ENCODE measurements at places on chromosomes 4 and X.
A peak's percentile ranks its signal among the peaks of the same experiment; 100 is the strongest.

GRCh38 chrX:50081282-50081889 is 119.4 kb downstream of the AKAP4 start:
- DNase-seq = no peak

- DNase-seq = no peak
Measured at GRCh38 chrX:143757375-143757774, 36.8 kb upstream of the SPANXN2 start.

DNA sequence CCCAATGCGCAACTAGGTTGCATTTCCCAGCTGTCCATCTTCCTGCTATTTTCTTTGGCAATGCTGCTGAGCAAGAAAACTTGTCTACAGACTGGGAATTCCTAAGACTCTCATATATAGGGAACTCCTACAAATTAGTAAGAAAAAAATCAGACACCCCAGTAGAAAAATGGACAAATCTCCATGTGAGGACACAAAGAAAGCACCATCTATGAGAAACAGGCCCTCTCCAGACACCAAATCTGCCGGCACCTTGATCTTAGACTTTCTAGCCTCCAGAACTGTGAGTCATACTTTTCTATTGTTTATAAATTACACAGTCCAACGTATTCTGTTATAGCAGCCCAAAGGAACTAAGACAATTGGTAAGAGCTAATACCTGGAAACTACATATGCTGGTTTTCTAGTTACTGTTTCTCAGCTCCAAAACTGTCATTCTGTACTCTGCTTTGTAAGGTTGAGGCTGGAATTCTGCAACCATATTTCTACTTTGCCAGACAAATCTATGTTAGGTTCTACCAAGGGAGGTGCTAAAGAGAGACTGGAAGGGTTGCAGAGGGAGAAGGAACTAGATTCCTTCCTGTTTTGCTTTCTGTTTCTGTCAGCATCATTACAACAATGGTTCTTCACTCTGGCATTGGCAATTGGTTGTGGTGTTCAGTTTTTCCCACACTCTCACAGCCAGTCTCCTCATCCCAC is 35.7 kb upstream of the FAM241A start:
- no peak for DNase-seq

- no peak for DNase-seq
Measured at GRCh38 chr4:3462321-3462789, 751 bp upstream of the DOK7 start.

DNA sequence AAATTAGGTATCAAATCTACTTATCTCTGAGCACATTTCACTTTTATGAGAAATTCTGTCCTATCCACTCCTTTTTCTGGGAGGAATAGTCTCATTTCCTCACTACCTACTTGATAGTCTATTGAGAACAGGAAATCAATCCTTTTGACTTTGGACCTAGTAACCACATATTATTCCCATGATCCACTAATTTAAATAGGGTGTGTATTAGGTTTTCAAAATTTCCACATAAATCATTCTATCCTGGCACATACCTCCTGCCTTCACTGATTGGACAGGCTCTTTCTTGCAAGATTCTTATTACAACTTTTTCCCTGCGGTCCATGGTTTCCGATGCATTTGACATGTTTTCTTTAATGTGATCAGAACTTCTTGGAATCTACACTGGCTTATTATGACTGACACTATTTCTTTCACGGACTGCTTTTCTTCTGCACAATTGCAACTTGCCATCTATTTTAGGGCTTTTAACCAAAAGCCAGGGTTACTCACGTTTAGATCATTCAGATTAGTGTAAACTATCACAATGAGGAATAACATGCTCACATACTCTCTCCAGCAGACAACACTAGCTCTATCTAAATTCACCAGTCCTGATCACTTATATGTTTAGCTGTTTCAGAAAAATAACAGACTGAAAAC is 419.9 kb upstream of the SLIT2 start:
- no peak for DNase-seq

- DNase-seq = no peak
Measured at GRCh38 chr4:84920617-84921016, 45.9 kb downstream of the WDFY3 start.

DNA sequence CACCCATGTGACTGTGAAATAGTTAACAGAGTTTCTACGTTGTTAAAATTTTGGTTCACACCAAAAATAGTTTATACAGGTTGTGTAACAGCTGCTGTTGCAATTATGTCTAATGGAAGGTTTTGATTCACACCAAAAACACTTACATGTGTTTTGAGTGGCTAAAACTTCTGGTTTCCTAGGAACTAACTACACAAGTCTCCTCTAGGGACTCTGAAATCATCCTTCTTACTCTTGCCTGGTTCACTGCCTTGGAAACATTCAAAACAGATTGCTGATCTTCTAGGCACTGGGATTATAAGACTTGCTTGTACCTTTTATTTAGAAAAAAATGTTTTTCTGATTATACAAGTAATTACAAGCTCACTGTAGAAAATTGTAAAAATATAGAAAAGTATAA is 14.9 kb upstream of the MORC4 start:
- no peak for DNase-seq

- no peak for DNase-seq
Measured at GRCh38 chr4:48147621-48148020, 13.6 kb upstream of the TXK start.

- peak; percentile 63 for DNase-seq
Measured at GRCh38 chr4:39446842-39447573, 11.7 kb downstream of the RPL9 start.

- DNase-seq = no peak
Measured at GRCh38 chr4:165635951-165636350, 237.1 kb upstream of the TLL1 start.

DNA sequence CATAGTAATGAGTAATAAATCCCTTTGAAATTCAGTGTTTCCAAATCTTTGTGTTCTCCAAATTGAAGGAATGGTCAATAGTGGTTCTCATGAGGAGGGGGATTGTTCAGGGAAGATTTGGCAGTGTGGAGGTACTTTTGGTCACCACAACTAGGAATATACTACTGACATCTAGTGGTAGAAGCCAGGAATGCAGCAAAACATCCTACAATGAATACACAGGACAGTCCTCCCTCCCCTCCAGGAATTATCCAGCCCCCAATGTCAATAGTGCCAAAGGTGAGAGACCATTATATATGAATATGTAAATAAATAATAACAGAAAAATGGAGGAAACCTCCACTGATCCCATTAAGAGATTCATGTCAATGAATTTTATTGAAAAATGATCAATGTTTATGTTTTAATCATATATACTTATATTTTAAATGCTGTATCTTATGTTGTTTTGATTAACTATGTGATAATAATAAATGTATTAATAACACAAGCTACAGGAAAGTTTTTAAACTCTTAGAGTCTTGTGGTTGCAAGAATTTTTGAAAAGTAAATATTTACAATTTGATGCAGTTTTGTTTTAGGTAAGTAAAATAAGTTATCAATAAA is 14.4 kb upstream of the FAM9A start:
- DNase-seq = no peak

DNA sequence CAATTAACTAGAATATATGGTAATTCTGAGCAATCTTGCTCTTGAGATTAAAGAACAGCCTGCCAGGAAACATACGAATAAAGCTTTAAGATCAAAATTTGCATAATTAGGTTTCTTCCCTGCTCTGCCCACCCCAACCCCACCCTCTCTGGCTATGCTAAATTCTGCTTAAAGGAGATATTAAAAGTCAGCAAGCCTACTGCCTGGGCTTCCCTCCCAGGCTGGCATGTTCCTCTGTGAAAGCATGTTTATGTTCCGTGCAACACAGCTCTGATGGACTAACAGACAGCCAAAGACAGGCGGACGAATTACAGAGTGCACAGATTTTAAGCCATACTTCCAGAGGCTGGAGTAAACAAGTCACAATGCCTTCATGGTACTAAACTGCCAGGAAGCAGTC is 28.4 kb downstream of the CD99L2 start:
- no peak for DNase-seq

DNA sequence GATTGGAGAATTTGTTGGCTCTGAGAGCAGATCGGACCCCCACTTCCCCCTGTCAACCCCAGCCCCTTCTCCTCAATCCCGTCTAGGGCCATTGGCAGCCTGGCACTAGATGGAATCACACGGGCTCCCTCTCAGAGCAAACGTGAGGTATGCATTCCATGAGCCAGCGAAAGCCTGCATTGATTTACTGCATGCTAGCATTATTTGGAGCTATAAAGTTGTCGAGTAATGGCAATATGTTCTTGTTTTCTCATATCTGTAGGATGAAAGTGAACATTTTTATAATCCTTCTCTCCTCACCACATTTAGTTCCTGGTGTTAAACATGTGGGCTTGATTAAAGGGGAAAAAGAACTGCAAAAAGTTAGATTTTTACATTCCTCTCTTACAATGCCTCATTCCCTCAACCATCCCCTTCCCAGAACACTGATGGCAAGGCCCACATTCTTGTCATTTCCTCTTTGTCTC is 159.2 kb downstream of the SPRY1 start:
- DNase-seq = no peak

DNA sequence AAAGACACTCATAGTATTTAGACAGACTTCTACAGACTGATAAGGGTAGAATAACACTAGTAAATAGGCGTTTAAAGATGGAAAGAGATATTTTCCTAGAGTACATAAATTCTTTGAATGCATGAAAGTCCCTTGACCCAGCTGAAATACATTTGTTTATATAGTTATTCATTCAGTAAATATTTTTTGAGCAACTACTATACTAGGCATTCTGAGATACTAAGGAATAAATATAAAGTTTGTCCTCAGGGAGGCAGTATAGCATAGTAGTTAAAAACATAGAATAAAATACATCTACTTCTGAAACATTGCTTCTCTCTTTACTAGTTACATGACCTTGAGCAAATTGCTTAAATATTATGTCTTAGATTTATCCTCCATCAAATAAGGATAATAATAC is 27.4 kb downstream of the HMGN5 start:
- DNase-seq = no peak

- DNase-seq = no peak
Measured at GRCh38 chrX:72498782-72499181, 73.9 kb downstream of the HDAC8 start.

DNA sequence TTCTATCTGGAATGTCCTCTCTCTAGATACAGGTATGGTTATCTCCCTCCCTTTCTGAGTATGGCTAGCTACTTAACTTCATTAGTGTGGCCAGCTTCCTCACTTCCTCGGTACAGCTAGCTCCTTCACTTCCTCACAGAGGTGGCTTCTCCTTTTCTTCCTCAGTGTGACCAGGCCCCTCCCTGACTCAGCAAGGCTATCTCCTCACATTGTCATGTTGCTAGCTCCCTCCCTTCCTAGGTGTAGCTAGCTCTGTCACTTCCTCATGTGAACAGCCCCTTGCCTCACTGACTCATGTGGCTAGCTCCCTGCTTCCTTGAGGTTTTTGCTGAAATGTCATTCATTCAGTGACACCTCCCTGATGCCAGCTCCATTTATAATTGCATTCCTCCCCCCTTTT is 67.3 kb upstream of the DDIT4L start:
- DNase-seq = no peak

GRCh38 chrX:70470850-70471289 is 26.2 kb downstream of the DLG3 start:
- DNase-seq = no peak

- DNase-seq = no peak
Measured at GRCh38 chr4:163484906-163485305, 9.6 kb upstream of the TMA16 start.

DNA sequence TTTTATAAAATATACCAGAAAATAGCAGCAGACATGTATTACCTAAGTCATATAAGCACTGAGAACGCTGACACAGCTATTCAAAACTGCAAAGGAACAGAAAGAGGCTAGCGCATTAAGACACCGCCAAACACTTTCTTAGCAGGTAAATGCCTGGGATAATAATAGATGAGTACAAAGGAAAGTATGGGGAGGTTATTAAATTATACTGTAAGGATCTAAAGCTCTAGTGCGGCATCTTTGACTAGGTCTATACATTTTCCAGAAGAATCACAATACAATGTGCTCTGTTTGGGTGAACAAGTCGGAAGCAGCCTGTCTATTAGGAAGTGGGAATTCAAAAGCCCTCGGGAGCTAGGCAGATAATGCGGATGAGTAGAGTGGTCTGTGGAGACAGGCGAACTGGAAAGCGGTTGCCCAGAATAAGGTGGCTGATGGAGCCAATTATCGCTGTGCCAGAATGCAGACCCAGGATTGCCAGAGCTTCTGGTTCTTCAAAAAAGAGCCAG is 443.6 kb upstream of the TENM3 start:
- DNase-seq = no peak

- DNase-seq = no peak
Measured at GRCh38 chr4:70715097-70715496, 6.7 kb upstream of the RUFY3 start.

GRCh38 chrX:79082899-79083298 is 61.6 kb upstream of the GPR174 start:
- DNase-seq = no peak

DNA sequence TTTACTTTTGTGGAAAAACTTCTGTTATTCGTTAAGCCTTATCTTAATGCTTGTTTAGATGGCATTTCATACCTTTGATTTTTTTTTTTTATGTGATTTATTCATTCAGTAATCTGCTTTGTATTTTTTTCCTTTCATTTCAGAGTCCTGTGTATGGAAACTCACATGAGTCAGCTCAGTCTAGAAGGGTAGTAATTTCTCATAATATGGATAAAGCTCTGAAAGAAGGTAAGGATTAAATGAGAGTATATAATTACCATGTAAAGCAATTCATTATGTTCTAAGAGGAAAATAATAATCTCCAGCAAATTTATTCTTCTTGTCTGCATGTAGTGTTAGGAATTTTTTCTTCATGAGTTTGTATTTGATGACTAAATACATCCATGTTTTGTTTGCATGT is 37.8 kb downstream of the SNX25 start:
- no peak for DNase-seq

- no peak for DNase-seq
Measured at GRCh38 chr4:27007507-27007906, 146.9 kb downstream of the STIM2 start.

GRCh38 chr4:159150396-159150795 is 47.5 kb downstream of the RAPGEF2 start:
- DNase-seq = no peak

- DNase-seq = no peak
Measured at GRCh38 chr4:114343015-114343414, 255.6 kb upstream of the UGT8 start.

DNA sequence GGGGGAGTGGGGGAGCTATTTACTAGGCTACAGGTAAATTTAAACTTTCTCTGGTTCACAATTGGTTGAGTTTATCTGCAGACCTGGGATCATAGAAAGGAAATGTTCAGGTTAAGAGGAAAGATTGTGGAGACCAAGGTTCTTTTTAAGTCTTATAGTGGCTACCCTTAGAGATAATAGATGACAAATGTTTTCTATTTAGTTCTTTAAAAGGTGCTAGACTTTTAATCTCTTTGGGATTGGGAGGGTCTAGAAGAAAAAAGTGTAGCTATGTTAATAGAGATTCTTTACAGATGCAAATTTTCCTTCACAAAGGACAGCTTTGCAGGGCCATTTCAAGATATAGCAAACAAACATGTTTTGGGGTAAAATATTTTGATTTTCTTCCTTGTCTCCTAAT is 76.0 kb downstream of the TEX13C start:
- DNase-seq = no peak

- no peak for DNase-seq
Measured at GRCh38 chrX:20421275-20421674, 154.6 kb upstream of the RPS6KA3 start.

- no peak for DNase-seq
Measured at GRCh38 chrX:55011294-55011693, 11.1 kb downstream of the APEX2 start.

All from ureter (tissue), 1 donor.